ENCODE measurements at places on chromosomes 6 and 20. TPM values are rescaled to one million over a fixed set of nuclear protein-coding genes. Genes with fewer than 3 reads are reported as not detected.
A peak's percentile ranks its signal among the peaks of the same experiment; 100 is the strongest.

DNA sequence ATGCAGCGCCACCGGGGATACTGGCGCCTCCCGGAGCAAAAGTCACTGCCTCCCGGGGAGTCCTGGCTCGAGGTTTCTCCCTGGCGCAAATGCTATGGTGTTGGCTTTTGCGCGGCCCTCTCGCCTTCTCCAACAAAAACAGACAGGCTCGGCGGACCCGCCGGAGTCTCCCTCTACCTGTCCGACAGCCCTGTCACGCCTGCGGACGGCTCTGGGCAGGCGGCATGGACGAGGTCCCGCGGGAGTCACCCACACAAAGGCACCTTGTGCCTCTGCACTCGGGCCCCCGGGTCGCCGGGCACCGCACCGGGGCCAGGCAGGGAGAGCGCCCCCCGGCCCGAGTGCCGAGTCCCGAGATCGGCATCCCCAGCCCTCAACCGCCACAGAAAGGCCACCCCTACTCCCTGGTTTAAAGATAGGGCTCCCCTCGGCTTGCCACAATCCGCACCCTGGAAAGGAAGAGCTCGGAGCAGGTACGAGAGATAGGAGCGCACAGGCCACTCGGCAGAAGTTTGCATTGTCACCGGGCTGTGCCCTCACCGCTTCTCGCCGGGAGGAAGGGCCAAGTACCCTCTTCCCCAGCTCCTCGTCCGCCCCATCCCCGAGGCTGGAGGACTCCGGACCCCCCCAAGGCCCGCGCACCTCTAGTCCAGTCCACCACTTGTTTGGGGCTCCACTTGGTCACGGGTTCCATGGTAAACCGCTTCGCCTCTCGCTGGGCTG, 903 bp downstream of the CNKSR3 start:
- H3K27ac ChIP-seq, result no peak overlapping the region
- H3K27me3 ChIP-seq, result peaks cover 56% of the 10 kb centered on the region
- H3K4me3 ChIP-seq, result peak overlapping the region; percentile 18
- peaks cover 9% of the 10 kb centered on the region for H3K4me1 ChIP-seq

The NKAPL gene
- not detected for total RNA-seq

GRCh38 chr6:34305982-34306708, 57.3 kb upstream of the SMIM29 start:
- no peak overlapping the region for H3K4me3 ChIP-seq
- no peak overlapping the region for H3K27ac ChIP-seq
- no peaks in the 10 kb centered on the region for H3K4me1 ChIP-seq
- DNase-seq, result no peak

The ZSCAN16 gene
- 2.9 TPM for total RNA-seq

GRCh38 chr20:47502271-47503239, 868 bp downstream of the NCOA3 start:
- H3K27me3 ChIP-seq, result no peaks in the 10 kb centered on the region
- peak; percentile 58 for DNase-seq
- H3K27ac ChIP-seq, result peak overlapping the region; percentile 96
- H3K4me3 ChIP-seq, result peak overlapping the region; percentile 96
- peaks cover 52% of the 10 kb centered on the region for H3K4me1 ChIP-seq

DNA sequence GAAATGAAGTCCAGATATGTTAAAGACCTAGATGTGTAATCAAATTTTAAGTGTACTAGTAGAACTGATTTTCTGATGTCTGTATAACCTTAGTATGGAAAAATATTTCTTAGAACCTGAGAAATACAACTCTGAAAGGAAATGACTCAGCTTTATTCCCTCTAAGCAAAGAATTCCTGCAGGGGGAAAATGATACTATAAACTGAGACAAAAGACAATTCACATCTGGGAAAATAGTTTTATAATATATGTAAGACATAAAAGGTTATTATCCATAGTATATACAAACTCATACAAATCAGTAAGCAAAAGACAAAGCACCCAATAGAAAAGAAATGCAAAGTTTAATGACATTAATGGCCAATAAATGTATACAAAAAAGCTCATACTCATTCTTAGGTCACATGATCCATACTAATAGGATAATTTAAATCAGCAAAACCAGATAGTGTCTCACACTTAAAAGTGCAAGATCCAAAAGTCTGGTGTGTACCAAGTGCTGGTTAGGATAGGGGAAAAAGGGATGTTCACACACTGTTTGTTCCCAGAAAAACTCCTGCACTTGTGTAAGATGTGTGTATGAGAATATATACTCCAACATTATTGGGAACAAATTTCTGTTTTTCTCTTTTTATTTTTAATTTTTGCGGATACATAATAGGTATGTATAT, 22.6 kb downstream of the RNF217 start:
- peaks cover 8% of the 10 kb centered on the region for H3K4me1 ChIP-seq
- no peak overlapping the region for H3K4me3 ChIP-seq
- H3K27me3 ChIP-seq, result peaks cover 4% of the 10 kb centered on the region
- DNase-seq, result no peak

DNA sequence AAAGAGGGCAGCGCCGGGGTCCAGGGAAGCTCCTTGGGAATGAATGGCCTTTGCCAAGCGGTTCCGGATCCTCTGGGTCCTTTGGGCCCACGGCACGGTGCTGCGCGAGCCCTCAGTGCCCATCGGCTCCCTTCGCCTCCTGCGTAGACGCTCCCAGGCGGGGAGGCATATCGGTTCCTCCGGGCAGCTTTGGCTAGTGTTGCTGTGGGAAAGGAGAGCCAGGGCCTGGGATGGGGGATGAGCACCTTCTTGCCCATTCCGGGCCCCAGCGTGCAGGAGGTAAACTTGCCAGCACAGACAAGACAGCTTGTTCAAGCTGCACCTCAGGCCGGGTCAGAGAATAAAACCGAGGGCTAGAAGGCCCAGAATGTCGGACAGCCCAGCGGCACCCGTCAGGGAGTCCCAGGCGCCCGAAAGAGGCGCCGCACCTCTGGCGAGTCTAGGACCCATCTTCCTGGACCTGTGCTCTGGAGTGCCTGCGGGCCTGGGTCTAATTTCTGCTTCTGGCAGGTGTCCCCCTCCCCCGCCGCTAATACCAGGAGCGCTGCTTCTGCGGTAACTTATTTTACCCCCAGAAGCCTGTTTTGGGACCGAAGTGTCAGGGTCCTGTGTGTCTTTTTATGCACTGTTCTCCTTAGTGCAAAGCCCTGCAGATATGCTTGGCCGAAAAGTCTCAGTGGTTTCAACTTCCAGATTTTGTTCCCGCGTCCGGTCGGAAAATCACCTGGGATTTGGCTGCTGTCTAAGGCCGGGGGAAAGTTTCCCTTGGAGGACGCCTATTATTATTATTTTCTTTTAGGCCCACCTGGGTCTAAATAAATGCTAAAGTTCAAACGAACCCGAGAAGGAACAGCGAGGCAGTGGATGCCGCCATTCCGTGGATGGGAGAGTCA, 1.7 kb upstream of the TFAP2C start:
- H3K27ac ChIP-seq, result no peak overlapping the region
- H3K36me3 ChIP-seq, result no peaks in the 10 kb centered on the region
- no peak for DNase-seq
- H3K4me3 ChIP-seq, result peak overlapping the region; percentile 34
- peaks cover 23% of the 10 kb centered on the region for H3K4me1 ChIP-seq

- H3K27me3 ChIP-seq, result peaks cover 8% of the 10 kb centered on the region
- peaks cover 16% of the 10 kb centered on the region for H3K4me1 ChIP-seq
- H3K27ac ChIP-seq, result no peak overlapping the region
- DNase-seq, result no peak
Observed at GRCh38 chr6:107602321-107603005, 112.5 kb downstream of the SOBP start.

GRCh38 chr20:11849976-11850670, 67.6 kb upstream of the BTBD3 start:
- H3K4me3 ChIP-seq, result no peak overlapping the region
- no peaks in the 10 kb centered on the region for H3K36me3 ChIP-seq
- DNase-seq, result no peak
- no peak overlapping the region for H3K27ac ChIP-seq

- H3K27me3 ChIP-seq, result peaks cover 6% of the 10 kb centered on the region
- no peak for DNase-seq
- H3K27ac ChIP-seq, result no peak overlapping the region
- no peaks in the 10 kb centered on the region for H3K4me1 ChIP-seq
- no peak overlapping the region for H3K4me3 ChIP-seq
- H3K36me3 ChIP-seq, result no peaks in the 10 kb centered on the region
Observed at GRCh38 chr20:4437131-4437530, 284.6 kb upstream of the PRND start.

DNA sequence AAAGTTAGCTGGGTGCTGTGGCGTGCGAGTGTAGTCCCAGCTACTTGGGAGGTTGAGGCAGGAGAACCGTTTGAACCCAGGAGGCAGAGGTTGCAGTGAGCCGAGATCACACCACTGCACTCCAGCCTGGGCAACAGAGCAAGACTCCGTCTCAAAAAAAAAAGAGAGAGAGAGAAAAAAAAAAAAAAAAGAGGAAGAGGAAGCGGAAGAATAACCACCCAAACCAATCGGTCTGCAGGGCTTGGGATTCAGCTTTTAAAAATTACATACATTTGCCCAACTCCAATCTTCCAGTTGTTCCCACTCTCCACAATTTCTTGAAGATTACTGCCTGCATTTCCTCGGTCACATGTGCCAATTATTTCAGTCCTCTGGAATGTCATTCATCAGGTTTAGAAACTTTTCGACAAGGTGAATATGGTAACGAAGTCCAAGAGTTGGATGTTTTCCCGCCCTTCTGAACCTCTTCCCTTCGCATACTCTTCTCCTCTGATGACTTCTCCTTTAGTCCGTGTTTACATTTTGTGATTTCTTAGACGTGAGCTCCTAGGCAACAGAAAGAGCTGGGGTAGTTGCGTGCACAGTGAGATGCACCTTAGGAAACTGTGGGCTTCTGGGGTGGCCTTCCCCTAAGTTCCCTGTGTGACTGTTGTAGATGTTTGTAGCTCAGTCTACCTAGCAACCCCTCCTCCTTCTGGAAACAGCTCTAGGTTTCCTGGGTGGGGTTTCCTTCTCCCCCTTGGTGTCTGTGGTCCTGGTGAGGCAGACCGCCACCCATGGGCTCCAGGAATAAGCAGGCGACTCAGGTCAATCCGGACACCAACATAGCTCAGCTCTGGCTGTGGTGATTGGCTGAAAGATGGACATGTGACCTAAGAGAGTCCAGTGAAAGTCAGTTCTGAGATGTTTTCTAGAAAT, 63.0 kb upstream of the NCOA3 start:
- DNase-seq, result no peak
- no peak overlapping the region for H3K4me3 ChIP-seq
- H3K27ac ChIP-seq, result peak overlapping the region; percentile 10
- H3K27me3 ChIP-seq, result no peaks in the 10 kb centered on the region
- peaks cover 7% of the 10 kb centered on the region for H3K4me1 ChIP-seq

The SAPCD1 gene
- 14.3 TPM for total RNA-seq

GRCh38 chr6:32226434-32226833, 2.6 kb upstream of the NOTCH4 start:
- no peak overlapping the region for H3K4me3 ChIP-seq
- no peaks in the 10 kb centered on the region for H3K27me3 ChIP-seq
- H3K27ac ChIP-seq, result no peak overlapping the region
- no peak for DNase-seq
- peaks cover 6% of the 10 kb centered on the region for H3K4me1 ChIP-seq

Measured in activated CD8-positive, alpha-beta T cell treated with anti-CD3 and anti-CD28 coated beads, Interleukin-2, amount 10 ng/mL, durations not matched to agents 7 days and 5 days (primary cell).